ENCODE measurements at places on chromosomes 13 and 19.
A peak's percentile ranks its signal among the peaks of the same experiment; 100 is the strongest.

- peak; percentile 66 for DNase-seq
Observed at GRCh38 chr13:24228852-24229458, 68.4 kb downstream of the SPATA13 start.

DNA sequence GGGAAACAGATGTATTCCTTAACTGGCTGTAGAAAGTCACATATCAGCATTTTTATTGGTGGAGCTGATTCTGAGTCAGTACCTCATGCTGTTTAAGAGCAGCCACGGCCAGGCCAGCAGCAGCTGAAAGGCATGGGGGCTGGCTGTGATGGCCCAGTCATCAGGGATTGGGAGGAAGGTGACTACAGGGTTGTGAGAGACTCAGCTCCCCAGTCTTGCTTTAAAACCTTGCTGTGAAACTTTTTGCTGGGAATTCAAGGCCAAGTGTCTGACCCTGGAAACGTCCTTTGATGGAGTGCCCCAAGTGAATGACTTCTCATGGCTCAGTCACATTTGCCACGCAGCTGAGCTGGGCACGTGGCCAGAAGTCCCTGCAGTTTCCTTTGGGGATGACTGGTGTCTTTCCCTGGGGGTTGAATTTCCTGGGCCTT lies 39.1 kb upstream of the RNF113B start:
- DNase-seq, result peak; percentile 86

DNA sequence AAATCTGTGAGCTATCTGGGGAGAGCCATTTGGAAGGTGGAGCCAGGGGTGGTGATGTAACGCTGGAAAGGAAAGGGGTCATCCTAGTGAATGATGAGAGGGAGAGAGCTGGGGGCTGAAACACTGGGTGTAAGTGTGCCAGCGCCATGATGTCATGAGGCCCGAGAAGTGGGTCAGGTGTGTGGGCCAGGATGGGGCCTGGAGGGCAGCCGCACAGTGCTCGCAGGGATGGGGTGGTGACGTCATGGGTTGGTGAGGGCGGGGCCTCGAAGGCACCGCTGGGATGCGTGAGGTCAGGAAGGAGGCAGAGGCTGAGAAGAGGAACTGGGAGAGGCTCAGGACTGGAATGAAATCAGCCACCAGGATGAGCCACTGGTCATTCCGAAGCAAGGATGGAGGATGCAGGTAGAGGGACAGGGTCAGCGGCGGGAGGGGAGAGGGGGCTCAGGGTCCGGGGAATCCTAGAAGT lies 4.4 kb downstream of the CCDC61 start:
- peak; percentile 47 for DNase-seq

DNA sequence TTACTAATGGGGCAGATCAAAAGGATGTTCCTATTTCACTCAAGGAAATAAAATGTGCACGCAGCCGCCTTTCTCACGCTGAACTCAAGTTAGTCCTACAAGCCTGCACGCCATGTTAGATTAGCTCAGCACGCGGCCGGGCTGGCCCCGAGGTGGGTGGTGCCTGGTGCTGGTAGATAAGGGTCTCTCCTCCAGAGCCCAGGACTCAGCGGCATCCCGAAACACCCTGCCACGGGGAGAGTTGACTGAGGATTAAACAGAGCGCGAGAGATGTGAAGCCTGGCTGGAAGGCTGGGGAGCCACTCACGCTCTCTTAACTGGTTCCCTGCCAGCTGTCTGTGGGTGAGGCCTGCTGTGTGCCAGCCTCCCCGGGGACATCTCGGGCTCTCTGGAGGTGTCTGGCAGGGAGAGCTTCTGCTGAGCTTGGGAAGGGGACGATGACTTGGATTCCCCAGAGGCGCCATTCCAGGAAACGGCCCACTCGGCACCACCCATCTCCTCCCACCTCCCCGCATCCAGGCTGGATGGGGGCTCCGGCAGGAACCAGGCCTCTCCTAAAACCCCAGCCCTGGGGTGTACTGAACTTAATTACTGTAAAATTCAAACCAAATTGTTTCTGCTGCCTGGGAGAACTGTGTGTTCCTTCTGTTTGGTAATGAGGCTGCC lies 122.2 kb downstream of the KDM4B start:
- peak; percentile 63 for DNase-seq

DNA sequence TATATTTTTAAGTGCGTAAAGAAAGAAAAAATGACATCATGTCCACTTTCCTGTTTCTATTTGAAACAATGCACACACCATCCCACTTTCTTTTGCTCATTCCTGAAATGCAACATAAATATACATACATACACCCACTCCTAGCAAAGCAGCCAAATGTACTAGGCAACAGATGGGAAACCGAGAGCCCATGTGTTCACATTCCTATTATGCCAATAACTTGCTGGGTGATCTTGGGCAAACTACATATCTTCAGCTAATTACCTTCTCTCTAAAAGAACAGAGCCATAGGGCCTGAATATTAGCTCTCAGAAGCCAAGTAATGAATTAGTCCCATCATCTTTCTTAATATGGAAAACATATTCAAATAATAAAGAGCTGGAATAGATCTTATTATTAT lies 610.6 kb upstream of the ATXN8OS start:
- no peak for DNase-seq

DNA sequence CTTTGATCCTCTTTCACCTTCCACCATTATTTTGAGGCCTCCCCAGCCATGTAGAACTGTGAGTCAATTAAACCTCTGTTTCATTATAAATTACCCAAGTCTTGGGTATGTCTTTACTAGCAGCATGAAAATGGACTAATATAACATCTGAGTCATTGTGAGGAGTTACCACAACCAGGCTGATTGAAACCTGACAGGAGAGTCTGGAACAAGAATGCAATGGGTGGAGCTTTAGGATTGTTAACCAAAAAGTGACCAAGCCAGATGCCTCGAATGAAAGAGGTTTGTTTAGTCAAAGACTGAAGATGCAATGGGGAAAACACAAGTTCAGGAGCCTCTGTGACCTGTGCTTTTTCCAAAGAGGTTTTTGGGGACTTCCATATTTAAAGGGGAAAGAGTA lies 659.0 kb downstream of the SLITRK6 start:
- no peak for DNase-seq

- no peak for DNase-seq
Observed at GRCh38 chr13:39422845-39423565, 180.0 kb downstream of the LHFPL6 start.

DNA sequence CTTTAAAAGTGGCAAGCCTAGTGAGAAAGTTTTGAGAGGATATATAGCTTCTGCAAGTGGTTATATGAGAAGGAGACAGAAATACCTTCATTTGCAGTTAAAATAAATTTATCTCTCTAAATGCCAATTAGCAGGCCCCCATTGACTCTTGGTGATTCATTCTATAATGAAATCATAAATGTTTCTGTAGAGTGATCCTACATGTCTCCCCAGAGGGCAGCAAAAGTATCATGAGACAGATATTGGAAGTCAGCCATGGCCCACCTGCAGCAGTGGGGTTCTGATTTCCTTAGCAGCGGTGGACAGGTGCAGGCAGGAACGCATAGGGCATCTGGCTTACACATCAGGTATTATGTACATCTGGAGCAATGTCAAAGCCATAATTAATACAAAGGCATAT lies 385.4 kb upstream of the SLC10A2 start:
- no peak for DNase-seq
